ENCODE measurements at places on chromosomes 16 and 17.

DNA sequence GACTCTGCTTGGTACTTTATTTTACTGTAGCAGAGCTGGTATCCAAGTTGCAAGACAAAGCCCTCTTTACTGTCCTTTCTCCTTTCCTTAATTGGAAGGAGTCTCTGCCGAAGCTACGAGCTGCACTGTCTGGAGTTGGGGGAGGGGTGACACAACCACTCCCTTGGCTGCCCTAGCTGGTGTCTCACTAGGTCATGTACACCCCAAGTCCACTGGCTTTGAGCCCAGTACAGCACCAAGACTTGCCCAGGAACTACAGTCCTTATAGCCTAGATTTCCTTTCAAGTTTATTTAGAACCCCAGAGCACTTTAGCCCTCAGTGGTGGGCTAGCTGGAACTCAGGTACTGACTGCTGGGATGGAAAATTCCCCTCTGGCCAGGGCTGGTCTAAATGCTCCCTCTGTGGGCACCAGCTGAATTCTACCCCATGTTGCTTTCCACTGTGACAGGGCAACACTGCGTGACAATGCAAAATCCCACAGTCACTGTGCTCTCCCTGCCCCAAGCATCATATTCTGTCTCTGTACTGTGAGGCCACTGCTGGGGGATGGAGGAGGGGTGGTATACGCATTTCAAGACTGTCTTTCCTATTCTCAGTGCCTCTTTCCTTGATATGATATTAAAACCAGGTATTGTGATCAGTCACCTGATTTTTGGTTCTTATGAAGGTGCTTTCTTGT lies 18.4 kb downstream of the EFCAB5 start:
- DNase-seq = no peak

DNA sequence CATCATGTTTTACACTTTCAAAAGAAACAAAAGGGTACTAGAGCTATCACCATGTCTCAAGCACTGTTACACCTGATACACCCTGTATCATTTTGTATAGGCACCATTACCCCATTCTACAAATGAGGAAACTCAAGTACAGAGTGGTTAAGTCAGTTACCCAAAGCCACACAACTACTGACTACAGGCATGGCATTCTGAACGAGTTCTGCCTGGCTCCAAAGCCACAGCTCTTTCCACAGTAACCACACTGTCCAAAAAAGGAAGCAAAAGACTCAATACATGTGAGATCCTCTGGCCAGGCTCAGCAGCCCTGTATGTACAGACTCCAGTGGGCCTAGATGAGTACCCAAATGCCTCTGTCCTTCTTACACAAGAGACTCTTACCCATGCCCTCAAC lies 4.7 kb downstream of the DYNC1LI2 start:
- DNase-seq = no peak

DNA sequence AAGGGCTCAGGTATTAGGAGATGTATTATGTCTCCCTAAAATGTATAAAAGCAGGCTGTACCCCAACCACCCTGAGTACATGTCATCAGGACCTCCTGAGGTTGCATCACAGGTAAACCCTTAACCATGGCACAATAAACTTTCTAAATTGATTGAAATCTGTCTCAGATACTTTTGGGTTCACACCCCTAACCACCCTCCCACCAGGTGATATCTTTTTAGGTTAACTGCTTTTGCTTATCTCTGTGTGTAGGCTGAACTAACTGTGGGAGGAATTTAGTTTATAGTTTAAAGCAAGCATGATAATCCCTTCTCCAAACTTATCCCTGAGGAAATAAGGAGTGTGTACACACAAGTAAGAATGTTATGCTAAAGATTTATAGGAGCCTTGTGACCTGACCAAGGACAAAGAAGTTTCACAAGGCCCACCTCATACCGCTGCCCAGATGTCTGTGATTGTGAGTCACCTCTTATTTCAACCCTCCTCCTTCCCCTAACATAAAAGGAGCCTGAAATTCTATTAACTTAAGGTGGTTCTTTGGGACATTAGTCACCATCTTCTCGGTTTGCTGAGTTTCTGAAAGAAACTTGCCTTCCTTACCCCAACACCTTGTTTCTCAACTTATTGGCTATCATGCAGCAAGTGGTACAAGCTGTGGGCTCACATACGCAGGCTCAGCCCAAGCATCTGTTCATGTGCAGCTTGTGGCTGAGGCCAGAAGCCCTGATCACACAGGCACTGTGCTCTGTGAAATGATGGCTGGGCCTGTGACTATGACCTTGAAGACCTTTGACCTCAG lies 11.3 kb downstream of the PRSS22 start:
- DNase-seq = no peak

GRCh38 chr16:58286280-58286679 lies 8.5 kb downstream of the PRSS54 start:
- DNase-seq = no peak

DNA sequence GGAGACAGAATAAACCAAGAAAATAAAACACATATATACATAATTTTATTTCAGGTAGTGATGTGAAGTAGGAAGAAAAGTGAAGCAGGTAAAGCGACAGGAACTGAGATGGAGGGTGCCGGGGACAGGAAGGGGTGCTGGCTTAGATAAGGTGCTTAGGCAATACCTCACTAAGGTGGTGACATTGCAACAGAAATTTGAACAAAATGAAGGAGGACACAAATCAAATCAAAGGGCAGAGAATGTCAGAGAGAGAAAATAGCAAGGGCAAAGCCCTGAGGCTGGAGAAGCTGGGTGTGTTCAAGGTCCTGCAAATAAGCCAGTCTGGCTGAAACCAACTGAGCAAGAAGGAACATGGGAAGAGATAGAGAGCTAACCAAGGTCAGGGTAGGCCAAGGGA lies 5.0 kb upstream of the CDYL2 start:
- DNase-seq = no peak

DNA sequence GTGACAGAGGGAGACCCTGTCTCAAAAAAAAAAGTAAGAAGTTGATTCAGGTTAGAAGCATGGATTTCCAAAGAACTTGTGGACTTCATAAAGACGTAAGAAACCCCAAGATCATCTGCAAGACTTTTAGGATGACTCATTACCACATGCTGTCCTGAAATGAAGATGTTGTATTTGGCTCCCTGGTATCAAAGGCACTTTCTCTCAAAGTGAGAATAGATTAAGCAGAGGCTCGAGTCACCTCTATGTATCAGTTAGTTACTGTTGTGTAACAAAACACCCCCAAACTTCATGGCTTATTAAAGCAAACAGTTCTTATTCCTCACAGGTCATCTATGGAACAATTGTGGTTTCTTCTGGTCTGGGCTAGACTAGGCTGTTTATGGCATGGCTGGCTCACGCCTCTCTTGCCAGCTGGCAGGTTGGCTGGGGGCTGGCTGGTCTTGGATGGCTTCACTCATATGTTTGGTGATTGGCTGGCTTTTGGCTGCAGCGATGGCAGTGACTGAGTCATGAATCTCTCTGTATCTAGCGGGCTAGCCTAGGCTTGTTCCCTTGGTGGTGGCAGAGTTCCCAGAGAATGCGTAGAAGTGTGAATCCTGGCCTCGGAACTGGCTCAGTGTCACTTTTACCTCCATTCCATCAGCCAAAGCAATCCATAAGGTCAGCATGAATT lies 60.4 kb upstream of the MSI2 start:
- DNase-seq = no peak

DNA sequence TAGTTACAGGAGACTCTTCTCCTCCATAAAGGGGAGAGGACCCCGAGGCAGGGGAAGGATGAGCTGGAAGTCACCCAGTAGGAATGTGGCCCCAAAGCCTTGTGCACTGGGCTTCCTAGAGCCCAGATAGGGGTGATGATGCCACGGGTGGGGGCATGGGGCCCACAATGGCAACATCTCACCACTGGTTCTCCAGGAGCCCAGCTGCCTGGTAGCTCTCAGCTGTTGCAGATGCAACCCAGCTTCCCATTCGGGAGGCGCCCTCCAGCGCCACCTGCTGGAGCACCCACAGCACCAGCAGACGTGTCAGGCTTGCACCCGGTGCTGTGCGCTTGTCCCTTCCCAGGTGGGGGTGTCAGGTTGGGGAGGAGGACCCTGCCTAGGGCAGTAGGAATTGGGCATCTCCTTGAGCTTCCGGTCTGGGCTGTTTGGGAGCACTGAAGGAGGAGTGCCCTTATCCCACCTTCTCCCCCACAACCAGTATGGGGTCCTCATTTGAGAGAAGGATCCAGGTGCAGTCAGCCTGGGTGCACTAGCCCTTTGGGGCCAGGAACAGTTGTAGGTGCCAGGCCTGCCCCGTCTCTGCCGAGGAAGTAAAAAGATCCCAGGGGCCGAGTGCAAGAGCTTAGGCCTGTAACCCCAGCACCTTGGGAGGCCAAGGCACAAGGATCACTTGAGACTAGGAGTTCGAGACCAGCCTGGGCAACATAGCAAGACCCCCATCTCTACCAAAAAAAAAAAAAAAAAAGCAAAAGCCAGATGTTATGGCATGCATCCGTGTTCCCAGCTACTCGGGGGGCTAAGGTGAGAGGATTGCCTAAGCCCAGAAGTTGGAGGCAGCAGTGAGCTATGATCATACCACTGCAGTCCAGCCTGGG lies 14.4 kb downstream of the CDIPT start:
- peak; percentile 46 for DNase-seq

- DNase-seq = peak; percentile 17
These were observed 27.1 kb downstream of the GNPTG start for GRCh38 chr16:1378804-1379303.

DNA sequence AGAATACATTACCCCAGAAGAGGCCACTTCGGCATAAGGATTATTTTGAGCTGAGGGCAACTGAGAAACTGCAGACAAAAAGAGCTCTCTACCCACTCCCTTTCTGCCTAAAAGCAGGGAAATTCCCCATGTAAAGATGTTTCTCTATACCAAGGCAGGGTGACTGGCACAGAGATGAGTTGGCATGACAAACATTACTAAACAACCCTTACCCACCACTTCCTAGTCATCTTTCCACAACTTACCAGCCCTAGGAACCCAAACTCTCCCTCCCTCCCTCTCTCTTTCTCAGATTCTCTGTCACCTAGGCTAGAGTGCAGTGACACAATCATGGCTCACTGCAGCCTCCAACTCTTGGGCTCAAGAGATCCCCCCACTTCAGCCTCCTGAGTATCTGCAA lies 68.6 kb downstream of the EMP2 start:
- no peak for DNase-seq

- DNase-seq = peak; percentile 19
These were observed 15.8 kb downstream of the MEOX1 start for GRCh38 chr17:43645765-43646481.

- DNase-seq = no peak
These were observed at the start of gene WSCD1 for GRCh38 chr17:6069539-6070429. Gene WSCD1 (plus strand): TSS chr17:6070379. CDS start chr17:6080659, 10,280 bp downstream.

DNA sequence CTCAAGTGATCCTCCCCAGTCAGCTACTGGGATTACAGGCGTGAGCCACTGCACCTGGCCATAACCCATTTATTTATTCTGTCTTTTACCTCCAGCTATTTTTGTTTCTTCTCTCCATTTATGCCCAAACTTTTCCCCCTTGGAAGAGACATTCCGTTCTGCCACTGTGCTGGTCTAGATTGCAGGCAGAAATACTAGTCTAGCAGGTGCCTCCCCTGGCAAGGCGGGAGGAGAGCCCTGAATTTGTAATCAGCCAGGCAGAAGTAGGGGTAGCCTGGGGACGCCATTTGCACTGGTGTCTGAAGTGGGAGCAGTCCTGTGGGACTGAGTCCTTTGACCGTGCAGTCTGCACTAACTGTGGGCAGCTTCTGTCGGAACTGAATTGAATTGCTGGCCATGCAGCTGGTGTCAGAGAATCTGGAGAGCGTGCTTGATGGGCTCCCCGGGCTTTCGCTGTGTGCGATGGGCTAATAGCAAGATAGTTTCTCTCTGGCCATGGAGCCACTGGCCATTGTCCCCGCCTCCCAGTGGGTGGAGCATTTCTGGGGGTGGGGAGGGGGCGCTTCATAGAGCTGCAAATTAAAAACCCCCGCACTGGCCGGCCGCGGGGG lies 31.5 kb upstream of the LITAF start:
- no peak for DNase-seq

- no peak for DNase-seq
These were observed 44.5 kb downstream of the NDE1 start for GRCh38 chr16:15694499-15694898.

DNA sequence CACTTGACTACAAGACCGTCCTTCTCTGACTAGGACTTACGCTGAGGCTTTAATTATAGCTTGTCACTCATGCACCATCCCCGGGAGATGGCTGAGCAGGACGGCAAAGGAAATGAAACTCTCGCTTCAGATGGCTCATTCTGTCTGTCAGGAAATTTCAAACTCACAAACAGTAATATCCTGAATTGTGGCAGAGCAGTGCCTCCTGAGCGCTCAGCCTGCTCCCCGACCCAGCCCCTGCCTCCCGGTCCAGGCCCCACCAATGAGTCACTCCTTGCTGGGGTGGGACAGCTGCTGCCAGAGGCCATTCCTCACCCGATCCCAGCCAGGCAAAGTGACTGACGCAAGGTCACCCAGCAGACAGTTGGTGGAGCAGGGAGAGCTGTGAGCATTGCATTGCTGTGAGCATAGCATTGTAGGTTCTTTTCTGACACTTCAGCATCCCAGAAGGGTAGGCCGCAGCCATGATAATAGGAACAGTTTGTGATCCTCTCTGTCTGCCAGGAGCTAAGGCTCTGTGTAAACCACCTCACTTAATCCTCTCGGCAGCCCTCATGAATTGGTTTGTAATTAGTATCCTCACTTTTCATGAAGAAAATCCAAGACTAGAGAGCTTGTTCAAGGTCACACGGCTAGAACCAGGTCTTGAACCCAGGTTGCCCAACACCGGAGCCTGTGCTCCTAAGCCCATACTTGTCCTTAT lies 20.9 kb downstream of the CCDC182 start:
- DNase-seq = no peak

GRCh38 chr17:66985338-66986237 lies 21.1 kb downstream of the CACNG4 start:
- DNase-seq = no peak

DNA sequence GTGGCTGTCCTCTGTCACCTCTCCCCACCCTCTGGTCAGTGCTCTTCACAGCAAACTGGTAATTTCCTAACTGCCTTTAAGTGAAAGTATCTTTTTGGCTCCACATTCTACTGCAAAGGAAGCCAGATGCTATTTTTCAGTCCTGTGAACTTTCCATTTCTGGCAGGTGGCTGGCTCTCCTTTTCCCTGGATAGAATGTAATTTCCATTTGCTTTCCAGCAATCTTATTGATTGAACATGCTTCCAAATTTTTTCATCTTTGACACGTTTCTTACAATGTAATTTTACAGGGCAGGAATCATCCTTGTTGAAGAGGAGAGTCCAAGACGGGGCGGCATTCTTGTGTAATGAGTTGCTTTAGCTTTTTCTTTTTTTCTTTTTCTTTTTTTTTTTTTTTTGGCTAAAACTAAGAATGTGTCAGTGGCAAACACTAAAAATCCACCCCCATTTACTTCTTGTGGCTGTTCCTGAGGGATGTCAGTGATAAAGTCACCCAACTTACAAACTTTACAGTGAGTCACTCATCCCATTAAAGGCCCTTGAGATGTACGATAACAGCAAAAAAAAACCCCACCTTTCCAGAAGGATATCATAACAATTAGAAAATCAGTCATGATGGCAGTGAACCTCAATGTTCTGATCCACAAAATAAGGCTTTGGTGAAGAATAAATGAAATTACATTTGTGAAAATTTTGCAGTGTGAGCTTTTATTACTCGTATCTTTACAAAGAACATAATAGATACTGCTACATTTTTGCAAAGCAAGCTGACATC lies 29.4 kb upstream of the PRKCA start:
- DNase-seq = no peak
